ENCODE measurements at places on chromosomes 2 and 18. TPM values are rescaled to one million over a fixed set of nuclear protein-coding genes. Genes with fewer than 3 reads are reported as not detected.
A peak's percentile ranks its signal among the peaks of the same experiment; 100 is the strongest.

The E2F6 gene
- total RNA-seq, result 10.4 TPM

- no peak for DNase-seq
- peaks cover 3% of the 10 kb centered on the region for H3K4me1 ChIP-seq
- no peak overlapping the region for H3K27ac ChIP-seq
- no peaks in the 10 kb centered on the region for H3K36me3 ChIP-seq
- no peak overlapping the region for H3K4me3 ChIP-seq
These were observed 214.8 kb downstream of the SP3 start for GRCh38 chr2:173750353-173750801.

DNA sequence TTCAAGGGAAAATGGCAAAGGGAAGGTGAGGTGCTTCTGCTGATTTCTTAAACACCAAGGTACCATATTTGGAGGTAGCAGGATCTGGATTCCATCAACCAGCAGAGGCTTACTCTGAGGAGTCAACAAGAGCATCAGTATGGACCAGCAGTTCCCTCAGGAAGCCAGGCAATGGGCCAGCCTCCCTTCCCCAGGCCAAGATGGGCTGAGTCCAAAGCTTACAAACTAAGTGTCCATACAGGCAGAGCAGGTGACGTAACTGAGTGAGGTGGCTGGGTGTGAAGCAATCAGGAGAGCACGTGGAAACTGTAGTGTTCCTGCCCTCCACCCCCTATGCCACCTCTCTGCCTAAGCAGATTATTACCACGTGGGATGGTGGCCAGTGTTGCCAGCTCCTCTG lies 134.2 kb upstream of the HNRNPA3 start:
- no peak for DNase-seq
- no peaks in the 10 kb centered on the region for H3K4me1 ChIP-seq
- no peaks in the 10 kb centered on the region for H3K27me3 ChIP-seq
- H3K27ac ChIP-seq, result no peak overlapping the region

- peak overlapping the region; percentile 89 for H3K4me3 ChIP-seq
- H3K36me3 ChIP-seq, result peaks cover 17% of the 10 kb centered on the region
- peaks cover 55% of the 10 kb centered on the region for H3K4me1 ChIP-seq
- DNase-seq, result no peak
- no peaks in the 10 kb centered on the region for H3K27me3 ChIP-seq
- H3K27ac ChIP-seq, result peak overlapping the region; percentile 92
These were observed 618 bp downstream of the POLR2D start for GRCh38 chr2:127857265-127857808.

DNA sequence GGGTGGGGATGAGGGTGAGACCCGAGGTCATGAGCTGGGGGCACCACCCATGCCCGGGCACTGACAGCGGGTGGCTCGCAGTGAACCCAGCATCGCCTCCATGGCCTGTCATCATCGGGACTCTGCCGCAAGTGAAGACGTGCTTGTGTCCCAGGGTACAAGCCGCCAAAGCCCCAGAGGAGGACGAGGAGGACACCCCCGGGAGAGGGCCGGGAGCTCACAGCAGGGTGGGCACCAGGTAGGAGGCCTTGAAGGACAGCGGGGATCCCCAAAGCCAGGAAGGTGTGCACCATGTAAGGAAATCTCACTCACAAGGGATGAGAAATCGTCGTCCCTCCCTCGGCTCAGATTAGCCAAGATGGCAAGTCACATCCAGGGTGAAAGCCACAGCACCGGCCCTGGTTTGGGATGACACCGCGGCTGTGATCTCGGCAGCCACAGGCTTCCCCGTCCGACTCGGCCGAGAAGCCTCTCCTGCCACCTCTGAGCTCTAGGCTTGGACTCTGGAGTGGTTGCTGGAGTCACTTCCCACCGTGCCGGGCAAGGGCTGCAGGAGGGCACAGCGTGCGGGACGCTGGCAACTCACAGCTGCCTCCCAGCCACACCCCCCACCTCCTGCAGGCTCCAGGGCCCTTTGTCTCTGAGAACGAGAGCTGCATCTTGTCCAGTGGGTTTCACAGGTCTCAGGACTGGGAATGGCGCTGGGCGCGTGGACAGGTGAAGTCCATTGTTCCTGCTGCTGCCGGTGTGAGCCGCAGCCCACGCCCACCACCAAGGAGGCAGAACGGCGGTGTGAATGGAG lies 81.6 kb upstream of the CTDP1 start:
- H3K36me3 ChIP-seq, result no peaks in the 10 kb centered on the region
- H3K4me3 ChIP-seq, result no peak overlapping the region
- DNase-seq, result no peak
- no peaks in the 10 kb centered on the region for H3K27me3 ChIP-seq

GRCh38 chr2:25674077-25674362 lies 643 bp upstream of the DTNB start:
- H3K27me3 ChIP-seq, result no peaks in the 10 kb centered on the region
- peak overlapping the region; percentile 97 for H3K4me3 ChIP-seq
- H3K36me3 ChIP-seq, result no peaks in the 10 kb centered on the region
- peak overlapping the region; percentile 92 for H3K27ac ChIP-seq
- H3K4me1 ChIP-seq, result peaks cover 39% of the 10 kb centered on the region

DNA sequence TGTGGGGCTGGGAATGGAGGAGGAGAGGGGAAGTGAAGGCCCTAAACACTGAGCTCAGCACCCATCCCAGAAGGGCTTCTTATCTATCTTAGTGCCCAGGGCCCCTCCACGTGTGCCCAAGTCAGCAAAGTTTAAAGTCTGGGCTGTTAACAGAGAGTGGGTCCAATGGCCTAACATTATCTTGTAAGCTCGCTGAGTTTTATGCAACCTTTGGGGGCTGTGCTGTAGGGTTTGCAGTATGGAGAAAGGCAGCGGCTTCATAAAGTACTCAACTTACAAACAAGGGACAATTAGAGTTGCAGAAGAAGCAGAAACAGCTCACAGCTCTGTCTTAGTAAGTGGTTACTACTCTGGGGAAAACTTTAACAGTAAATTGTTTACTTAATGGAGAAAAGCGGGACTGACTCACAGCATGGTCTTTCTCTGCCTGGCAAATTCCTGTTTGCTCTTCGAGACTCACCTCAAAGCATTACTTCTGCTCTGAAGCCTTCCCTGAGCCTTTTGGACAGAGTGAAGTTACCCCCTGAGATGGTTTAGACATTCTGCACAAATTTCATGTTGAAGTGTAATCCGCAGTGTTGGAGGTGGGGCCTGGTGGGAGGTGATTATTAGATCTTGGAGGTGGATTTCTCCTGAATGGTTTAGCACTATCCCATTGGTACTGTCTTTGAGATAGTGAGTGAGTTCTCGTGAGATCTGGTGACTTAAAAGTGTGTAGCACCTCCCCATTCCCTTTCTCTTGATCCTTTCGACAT lies 9.0 kb downstream of the ENOSF1 start:
- peak overlapping the region; percentile 78 for H3K27ac ChIP-seq
- H3K27me3 ChIP-seq, result no peaks in the 10 kb centered on the region
- H3K4me3 ChIP-seq, result no peak overlapping the region

- peaks cover 9% of the 10 kb centered on the region for H3K4me1 ChIP-seq
- H3K27ac ChIP-seq, result no peak overlapping the region
- H3K27me3 ChIP-seq, result peaks cover 60% of the 10 kb centered on the region
These were observed 48.5 kb upstream of the CCDC150 start for GRCh38 chr2:196591004-196591403.

DNA sequence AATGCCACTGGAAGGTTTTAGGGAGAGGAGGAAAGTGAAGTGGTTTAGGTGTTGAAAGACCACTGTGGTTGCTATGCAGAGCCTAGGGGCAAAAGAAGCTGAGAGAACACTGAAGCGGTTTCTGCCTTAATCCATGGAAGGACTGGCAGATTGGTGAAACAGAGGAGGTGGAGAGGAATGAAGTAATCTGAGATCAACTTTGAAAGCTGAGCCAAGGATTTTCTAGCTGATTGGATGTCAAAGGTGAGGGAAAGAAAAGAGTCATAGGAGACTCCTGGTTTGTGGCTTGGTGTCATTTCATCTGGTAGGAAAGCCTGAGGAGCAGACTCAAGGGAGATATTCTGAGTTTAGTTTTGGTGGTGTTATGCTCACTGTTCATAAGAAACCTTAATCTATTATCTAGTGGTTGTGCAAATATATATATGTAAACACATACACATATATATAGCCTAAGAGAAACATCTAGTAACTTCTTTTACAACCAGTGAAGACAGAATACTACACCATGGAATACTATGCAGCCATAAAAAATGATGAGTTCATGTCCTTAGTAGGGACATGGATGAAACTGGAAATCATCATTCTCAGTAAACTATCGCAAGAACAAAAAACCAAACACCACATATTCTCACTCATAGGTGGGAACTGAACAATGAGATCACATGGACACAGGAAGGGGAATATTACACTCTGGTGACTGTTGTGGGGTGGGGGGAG lies 134.1 kb upstream of the CREB1 start:
- H3K4me1 ChIP-seq, result no peaks in the 10 kb centered on the region
- H3K4me3 ChIP-seq, result no peak overlapping the region
- no peaks in the 10 kb centered on the region for H3K27me3 ChIP-seq
- no peaks in the 10 kb centered on the region for H3K36me3 ChIP-seq
- no peak overlapping the region for H3K27ac ChIP-seq
